ENCODE measurements at places on chromosomes 12 and 14. TPM values are rescaled to one million over a fixed set of nuclear protein-coding genes. Genes with fewer than 3 reads are reported as not detected.

GRCh38 chr12:75842090-75842489 lies 189.5 kb downstream of the PHLDA1 start:
- no peaks in the 10 kb centered on the region for H3K36me3 ChIP-seq
- H3K27ac ChIP-seq, result no peak overlapping the region
- H3K4me3 ChIP-seq, result no peak overlapping the region
- DNase-seq, result no peak
- H3K4me1 ChIP-seq, result no peaks in the 10 kb centered on the region

GRCh38 chr14:85234156-85235025 lies 295.6 kb upstream of the FLRT2 start:
- no peaks in the 10 kb centered on the region for H3K4me1 ChIP-seq
- H3K27ac ChIP-seq, result no peak overlapping the region
- no peak overlapping the region for H3K4me3 ChIP-seq
- H3K36me3 ChIP-seq, result no peaks in the 10 kb centered on the region
- H3K27me3 ChIP-seq, result no peaks in the 10 kb centered on the region

DNA sequence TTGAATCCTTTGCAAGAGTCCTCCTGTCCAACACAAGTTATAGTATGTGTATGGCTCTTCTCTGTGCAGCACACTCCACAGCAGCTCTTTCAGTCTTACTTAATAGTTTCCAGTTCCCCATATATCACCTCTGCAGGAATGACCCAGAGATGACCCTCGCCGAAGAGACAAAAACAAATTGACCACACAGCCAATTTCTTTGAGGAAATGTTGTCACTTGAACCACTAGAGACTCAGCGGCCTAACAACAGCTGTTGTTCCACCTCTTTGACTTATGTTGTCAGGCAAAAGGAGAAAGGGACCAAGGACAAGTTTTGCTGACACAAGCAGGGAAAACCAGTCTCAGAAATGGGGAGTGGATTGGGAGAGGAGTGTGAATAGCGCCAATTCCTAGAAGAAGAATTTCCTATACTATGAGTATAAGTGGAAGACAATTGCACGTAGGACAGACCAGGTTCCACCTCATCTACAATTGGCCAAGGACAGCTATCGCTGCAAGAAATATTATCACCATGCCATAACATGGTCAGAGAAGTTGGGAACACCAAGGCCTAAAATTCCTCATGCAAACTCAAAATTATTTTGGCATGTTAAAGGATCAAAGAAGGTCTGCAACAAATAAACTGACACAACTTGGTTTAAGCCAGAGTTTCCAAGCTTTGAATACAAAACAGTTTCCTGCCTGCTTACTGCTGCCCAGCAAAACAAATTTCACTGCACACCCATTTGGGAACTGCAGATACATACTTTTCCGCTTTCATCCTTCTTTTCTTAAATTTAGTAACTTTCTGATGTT lies 41.7 kb upstream of the ITPR2 start:
- no peaks in the 10 kb centered on the region for H3K27me3 ChIP-seq
- H3K4me1 ChIP-seq, result peaks cover 33% of the 10 kb centered on the region
- no peak overlapping the region for H3K27ac ChIP-seq

- H3K4me1 ChIP-seq, result no peaks in the 10 kb centered on the region
Observed at GRCh38 chr12:123474485-123475245, 16.7 kb downstream of the SNRNP35 start.

DNA sequence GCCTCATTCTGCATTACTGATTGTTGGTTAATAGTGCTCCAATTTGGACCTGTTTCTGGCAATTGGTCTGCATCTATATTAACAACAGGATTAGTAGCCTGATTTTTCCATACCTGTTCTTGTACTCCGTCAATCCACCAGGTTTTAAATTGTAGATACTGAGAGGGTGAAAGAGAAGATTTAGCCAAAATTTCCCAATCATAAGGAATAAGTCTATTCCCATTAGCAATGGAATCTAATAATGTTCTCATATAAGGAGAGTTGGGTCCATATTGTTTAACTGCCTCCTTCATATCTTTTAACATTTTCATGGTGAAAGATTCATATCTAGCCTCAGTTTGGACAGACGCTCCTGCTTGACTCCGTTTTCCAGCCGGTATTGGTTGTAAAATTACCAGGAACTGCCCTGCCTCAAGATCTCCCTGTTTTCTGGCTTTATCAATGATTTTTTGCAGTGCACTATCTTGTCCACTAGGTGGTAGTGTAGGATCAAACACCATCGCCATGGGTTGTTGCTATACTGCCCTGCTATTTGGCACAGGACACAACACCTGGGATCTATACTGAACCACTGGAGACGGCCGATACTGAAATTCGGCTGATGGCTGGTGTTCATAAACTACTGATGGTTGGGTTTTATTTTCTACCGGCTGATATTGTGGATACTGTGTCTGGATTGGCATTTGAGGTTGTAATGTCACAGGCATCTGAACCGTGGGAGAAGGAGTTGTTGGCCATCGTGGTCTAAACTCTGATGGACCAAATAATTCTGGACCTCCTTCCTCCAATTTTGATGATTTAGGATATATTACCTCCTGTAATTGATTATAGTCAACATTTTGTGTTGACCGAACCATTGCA lies 25.2 kb downstream of the DHRS4L2 start:
- H3K4me1 ChIP-seq, result peaks cover 10% of the 10 kb centered on the region
- no peak overlapping the region for H3K27ac ChIP-seq
- H3K4me3 ChIP-seq, result no peak overlapping the region

DNA sequence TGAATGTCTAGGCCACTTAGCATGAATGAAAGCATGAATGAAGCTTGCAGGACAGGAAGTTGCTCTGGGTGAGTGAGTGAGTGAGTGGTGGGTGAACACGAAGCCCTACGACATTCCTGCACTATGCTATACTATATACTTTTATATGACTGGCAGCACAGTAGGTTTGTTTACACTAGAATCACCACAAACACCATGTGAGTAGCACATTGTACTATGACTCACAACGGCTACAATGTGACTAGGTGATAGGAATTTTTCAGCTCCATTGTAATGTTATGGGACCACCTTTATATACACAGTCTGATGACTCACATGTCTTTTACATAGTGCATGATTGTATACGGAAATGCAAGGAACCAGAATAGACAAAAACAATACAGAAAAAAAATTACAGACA lies 1480.2 kb downstream of the AACS start:
- DNase-seq, result no peak
- peaks cover 4% of the 10 kb centered on the region for H3K4me1 ChIP-seq
- H3K27me3 ChIP-seq, result no peaks in the 10 kb centered on the region

GRCh38 chr12:104498211-104498801 lies 41.6 kb downstream of the CHST11 start:
- no peak for DNase-seq
- no peak overlapping the region for H3K4me3 ChIP-seq
- H3K4me1 ChIP-seq, result peaks cover 12% of the 10 kb centered on the region

- no peak overlapping the region for H3K27ac ChIP-seq
- H3K27me3 ChIP-seq, result no peaks in the 10 kb centered on the region
- DNase-seq, result no peak
- H3K4me1 ChIP-seq, result no peaks in the 10 kb centered on the region
- no peak overlapping the region for H3K4me3 ChIP-seq
- H3K36me3 ChIP-seq, result no peaks in the 10 kb centered on the region
Observed at GRCh38 chr12:24776861-24777260, 172.0 kb downstream of the BCAT1 start.

DNA sequence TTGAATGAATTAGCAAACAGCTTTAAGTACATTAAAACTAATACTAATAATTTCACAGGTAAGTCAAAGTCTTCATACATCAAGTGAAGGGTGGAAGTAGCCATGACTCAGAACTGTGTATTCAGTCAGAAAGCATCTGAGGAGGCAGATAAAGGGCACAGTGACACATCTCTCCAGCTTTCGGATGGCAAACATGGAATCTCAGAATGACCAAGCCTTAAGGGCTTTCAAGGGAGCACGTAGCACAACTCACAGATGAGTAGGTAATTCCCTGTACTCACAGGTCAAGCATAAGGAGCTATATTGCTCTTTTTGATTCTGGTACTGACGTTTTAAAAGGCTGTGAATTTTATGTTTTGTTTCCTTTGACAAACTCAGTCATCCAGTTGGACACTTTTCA lies 56.0 kb downstream of the MDGA2 start:
- H3K27me3 ChIP-seq, result no peaks in the 10 kb centered on the region
- no peak overlapping the region for H3K27ac ChIP-seq
- DNase-seq, result no peak
- no peaks in the 10 kb centered on the region for H3K36me3 ChIP-seq

GRCh38 chr14:28163897-28164296 lies 602.7 kb upstream of the FOXG1 start:
- H3K4me3 ChIP-seq, result no peak overlapping the region
- H3K4me1 ChIP-seq, result no peaks in the 10 kb centered on the region
- no peak overlapping the region for H3K27ac ChIP-seq
- no peaks in the 10 kb centered on the region for H3K36me3 ChIP-seq
- no peaks in the 10 kb centered on the region for H3K27me3 ChIP-seq

GRCh38 chr12:108840605-108841332 lies 16.6 kb downstream of the SSH1 start:
- H3K4me3 ChIP-seq, result no peak overlapping the region
- no peak for DNase-seq
- H3K4me1 ChIP-seq, result peaks cover 13% of the 10 kb centered on the region
- H3K27me3 ChIP-seq, result no peaks in the 10 kb centered on the region
- H3K36me3 ChIP-seq, result no peaks in the 10 kb centered on the region
- H3K27ac ChIP-seq, result no peak overlapping the region

GRCh38 chr12:2692080-2692479 lies 102.7 kb upstream of the FKBP4 start:
- DNase-seq, result no peak
- H3K4me1 ChIP-seq, result no peaks in the 10 kb centered on the region
- H3K4me3 ChIP-seq, result peak overlapping the region; percentile 32
- H3K27ac ChIP-seq, result no peak overlapping the region
- no peaks in the 10 kb centered on the region for H3K27me3 ChIP-seq
- no peaks in the 10 kb centered on the region for H3K36me3 ChIP-seq

DNA sequence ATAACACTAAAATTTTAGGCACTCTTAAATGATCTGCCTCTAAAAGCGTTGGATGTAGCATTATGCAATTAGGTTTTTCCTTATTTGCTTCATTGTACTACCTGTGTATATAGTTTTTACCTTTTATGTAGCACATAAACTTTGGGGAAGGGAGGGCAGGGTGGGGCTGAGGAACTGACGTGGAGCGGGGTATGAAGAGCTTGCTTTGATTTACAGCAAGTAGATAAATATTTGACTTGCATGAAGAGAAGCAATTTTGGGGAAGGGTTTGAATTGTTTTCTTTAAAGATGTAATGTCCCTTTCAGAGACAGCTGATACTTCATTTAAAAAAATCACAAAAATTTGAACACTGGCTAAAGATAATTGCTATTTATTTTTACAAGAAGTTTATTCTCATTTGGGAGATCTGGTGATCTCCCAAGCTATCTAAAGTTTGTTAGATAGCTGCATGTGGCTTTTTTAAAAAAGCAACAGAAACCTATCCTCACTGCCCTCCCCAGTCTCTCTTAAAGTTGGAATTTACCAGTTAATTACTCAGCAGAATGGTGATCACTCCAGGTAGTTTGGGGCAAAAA lies 4.1 kb downstream of the CDKN1B start:
- peaks cover 4% of the 10 kb centered on the region for H3K36me3 ChIP-seq
- no peak for DNase-seq
- H3K27ac ChIP-seq, result no peak overlapping the region
- peaks cover 27% of the 10 kb centered on the region for H3K4me1 ChIP-seq

DNA sequence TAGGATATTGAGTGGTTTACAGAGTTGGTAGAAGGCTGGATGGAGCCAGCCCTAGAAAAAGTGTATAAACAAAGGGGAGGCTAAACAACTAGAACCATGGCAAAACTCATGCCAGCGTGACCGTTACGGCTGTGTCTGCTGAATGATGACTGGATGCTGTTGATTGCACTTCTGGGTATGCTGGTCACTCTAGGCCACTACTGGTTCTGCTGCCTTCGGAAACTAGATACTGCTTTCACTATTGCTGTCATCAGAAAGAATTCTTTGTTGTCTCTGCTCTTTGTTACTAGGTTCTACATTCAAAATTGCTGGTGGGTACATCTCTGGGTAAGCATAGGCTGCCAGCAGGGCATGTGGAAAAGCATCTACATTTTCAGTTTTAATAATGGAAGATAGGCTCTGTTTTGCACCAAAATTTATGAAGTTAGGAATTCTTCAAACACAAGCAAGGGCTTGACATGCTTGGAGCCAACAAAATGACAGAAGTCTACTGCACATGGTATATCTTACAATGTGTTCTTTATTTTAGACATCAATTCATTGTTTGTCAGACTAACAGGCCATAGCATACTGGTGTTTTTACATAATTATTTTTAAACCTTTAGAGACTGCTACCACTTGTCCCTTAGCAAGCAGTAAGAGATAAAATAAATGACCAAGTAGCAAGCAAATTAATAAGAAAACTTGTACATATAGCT lies 15.4 kb downstream of the MON2 start:
- no peak for DNase-seq
- H3K4me1 ChIP-seq, result peaks cover 4% of the 10 kb centered on the region

DNA sequence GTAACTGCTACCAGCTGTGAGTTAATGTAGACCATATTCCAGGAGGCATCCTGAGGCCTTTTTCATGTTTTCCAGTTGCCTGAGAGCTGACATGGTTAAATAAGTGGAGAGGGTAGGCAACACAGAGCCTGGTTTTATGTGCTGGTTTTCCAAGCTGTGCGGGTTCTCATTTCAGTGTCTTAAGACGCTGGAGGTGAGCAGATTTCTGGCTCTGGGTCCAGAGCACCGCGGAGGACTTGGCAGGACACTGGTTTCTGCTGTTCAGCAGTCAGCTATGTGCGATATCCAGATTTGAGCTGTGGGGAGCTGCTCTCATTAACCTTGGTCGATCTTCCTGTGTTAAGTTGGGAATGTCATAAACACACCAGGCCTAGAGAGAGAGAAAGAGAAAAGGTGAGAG lies 680.8 kb downstream of the BCL11B start:
- no peaks in the 10 kb centered on the region for H3K36me3 ChIP-seq
- H3K27me3 ChIP-seq, result no peaks in the 10 kb centered on the region
- H3K27ac ChIP-seq, result no peak overlapping the region
- H3K4me1 ChIP-seq, result no peaks in the 10 kb centered on the region
- DNase-seq, result no peak
- H3K4me3 ChIP-seq, result no peak overlapping the region

DNA sequence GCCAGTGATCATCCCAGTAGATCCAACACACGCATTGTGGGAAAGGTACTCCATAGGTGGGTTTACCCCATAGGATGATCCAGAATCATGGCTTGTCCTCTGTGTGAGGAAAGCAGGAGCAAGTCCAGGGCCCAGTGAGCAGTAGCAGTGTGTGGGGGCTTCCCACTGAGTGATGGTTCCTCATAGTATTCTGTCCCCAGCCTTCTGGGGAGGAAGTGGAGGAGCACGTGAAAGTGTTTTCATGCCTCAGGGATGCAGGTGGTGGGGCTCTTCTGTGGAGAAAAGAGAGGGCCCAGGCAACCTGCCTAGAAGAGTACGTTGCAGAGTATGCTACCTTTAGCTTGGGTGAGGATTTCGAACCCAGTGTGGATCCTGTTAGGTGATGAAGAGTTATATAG lies 56.5 kb downstream of the SUSD6 start:
- H3K4me3 ChIP-seq, result no peak overlapping the region
- DNase-seq, result no peak
- H3K4me1 ChIP-seq, result peaks cover 45% of the 10 kb centered on the region
- H3K27ac ChIP-seq, result no peak overlapping the region
- H3K36me3 ChIP-seq, result no peaks in the 10 kb centered on the region

GRCh38 chr12:111285200-111285599 lies 83.7 kb downstream of the PHETA1 start:
- no peak overlapping the region for H3K4me3 ChIP-seq
- H3K27ac ChIP-seq, result no peak overlapping the region
- H3K27me3 ChIP-seq, result no peaks in the 10 kb centered on the region
- no peaks in the 10 kb centered on the region for H3K36me3 ChIP-seq
- no peaks in the 10 kb centered on the region for H3K4me1 ChIP-seq

The C12orf50 gene
- total RNA-seq, result not detected

The SERPINA12 gene
- total RNA-seq, result not detected

The KCNK10 gene
- total RNA-seq, result 2.3 TPM

The SERPINA1 gene
- 45.0 TPM for total RNA-seq

The CEBPE gene
- not detected for total RNA-seq

The TMPO gene
- 49.2 TPM for total RNA-seq

The BCL11B gene
- total RNA-seq, result 0.37 TPM

The CIROP gene
- not detected for total RNA-seq

The STYK1 gene
- not detected for total RNA-seq

All from pancreas (tissue), 10 donors.